ENCODE measurements at places on chromosomes 2 and 18.

DNA sequence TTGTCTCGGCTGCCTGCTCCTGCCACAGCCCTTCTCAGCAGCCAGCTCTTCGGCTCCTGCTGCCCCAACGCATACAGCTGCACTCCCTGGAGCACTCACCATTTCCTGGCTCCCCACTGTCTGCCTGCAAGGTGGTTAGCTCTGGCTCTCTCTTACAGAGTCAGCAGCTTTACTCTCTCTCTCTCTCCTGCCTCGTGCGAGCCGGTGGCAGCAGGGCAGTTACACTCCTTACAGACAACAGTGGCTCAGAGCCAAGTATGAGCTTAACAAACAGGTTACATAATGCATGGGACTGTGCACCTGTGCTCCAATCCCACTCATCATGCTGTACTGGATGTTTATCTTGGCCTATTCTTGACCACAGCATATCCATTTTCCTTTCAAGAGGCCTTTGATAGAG, 47.4 kb upstream of the DNAJC10 start:
- no peak for DNase-seq

GRCh38 chr18:56436651-56437050, 201.7 kb downstream of the TXNL1 start:
- DNase-seq = no peak

DNA sequence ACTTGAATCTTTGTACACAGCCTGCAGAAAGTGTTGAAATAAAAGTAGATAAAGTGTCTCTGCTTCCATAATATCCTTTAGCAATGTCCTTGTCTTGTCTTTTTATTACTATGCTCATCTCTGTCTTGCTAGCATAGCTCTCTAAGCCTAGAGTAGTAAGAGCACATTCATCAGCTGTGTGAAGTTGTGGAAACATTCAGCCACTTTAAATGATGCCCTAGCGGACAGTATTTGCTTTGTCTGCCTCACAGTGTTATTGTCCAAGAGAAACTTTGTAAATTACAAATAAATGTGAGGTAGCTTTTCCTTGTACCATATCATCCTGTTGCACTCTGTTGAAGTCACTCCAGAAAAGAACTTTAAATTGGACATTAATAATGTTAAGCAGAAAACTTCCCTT, 60.3 kb upstream of the TTC21B start:
- DNase-seq = no peak

DNA sequence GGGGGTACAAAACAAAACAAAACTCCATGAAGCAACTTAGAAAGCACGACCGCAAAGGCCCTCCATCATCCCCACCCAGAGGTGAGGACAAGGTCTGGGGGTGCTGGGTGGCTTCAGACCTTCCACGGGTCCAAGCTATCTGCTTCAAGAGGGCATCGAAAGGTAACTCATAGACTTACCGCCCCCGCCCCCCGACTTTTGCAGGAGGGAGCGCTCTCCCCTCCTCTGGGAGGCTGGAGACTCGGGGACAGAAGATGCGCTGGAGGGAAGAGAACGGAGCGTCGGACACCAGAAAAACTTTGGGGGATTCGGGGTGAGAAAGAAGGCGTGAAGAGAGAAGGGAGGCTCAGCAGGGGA, 300 bp upstream of the STON1 start:
- peak; percentile 33 for DNase-seq

DNA sequence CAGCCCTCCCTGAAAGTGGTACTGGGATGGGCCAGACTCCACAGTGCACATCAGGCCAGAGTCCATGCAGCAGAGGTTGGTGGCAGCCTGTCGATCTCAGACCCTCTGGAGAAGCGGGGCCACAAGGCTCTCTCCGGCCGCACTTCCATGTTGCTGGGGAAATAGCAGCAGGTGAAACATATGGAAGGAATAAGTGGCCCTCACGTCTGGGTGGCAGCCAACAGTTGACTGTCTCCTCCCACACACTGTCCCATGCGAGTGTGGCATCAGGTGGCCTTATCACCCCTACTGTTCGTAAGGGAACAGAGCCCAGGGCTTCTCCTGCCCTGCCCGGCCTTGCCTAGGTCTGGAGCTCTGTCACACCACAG, 58.1 kb upstream of the FOSL2 start:
- no peak for DNase-seq

GRCh38 chr2:227834423-227834822, 20.8 kb downstream of the CCL20 start:
- no peak for DNase-seq

DNA sequence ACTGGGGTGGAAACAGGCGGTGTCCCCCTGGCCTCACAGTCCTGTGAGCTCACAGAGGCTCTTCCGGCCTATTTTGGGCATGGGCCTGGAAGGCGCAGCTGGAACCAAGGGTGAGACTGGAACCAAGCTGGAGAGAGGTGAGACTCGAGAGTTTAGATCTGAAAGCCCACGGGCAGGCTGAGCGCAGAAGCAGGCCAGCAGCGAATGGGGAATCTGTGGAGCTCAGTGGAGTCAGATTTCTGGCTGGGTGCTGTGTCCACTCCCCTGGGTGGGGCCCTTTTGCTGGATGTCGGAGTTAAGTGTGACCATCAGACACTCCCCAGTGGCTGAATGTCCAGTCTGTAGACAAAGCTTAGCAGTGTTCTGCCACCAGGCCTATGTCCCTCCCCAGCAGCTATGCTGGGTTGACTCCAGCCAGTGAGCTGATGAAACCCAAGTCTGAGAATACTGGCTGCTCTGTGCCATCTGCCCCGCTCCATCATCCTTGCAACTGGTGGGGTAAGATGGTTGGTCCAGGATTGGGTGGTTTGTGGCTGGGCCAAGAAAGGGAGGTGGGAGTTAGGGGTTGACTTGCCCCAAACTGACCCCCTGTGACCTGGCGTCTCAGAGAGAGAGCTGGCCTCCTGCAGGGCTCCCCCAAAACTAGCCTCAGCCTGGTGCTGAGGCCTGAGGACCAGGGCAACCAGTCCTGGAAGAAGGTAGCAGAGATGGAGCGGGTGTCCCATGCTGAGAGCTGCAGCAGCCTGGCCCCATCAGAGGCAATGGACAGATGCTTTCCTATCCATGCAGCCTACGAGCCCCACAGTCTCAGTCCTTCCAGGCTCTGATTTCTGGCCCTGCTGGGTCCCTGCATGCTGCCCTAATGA, 34.4 kb downstream of the CYP26B1 start:
- DNase-seq = no peak

GRCh38 chr18:27793013-27793785, 383.7 kb downstream of the CDH2 start:
- no peak for DNase-seq

GRCh38 chr18:35682281-35682867, 100.8 kb downstream of the GALNT1 start:
- no peak for DNase-seq

- no peak for DNase-seq
These were observed 978.3 kb downstream of the BCL11A start for GRCh38 chr2:59575191-59575590.

DNA sequence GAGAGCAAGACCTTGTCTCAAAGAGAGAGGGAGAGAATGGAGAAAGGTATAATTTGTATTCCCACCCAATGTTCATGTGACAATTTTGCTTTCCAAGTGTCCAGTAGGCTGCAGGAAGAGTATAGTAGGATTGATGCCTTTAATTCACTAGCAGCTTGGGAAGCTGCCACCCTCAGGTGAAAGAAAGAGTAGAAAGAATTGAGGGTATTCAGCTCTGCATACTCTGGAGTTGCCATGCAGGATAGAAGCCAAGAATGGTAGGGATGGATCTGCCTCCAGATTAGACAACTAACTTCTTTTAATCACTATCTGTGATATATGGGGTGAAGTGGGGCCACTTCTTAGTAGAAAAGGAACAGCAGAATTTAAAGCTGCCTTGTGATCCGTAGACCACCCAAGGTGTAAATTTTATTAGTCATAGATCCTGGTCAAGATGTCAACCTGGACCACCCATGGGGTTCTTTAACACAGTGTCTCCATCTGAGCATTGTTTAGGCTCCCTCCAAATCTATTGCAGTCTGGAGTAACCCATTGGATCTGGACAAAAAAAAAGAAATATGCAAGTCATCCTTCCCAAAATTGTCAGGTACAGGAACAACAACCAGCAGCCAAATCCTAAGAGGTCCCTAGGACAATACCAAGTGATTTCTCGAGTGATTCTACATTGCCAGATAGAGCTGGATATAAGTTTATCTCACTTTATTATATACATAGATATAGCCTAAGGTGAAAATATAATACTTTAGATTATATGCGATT, 33.1 kb upstream of the DTNA start:
- no peak for DNase-seq

DNA sequence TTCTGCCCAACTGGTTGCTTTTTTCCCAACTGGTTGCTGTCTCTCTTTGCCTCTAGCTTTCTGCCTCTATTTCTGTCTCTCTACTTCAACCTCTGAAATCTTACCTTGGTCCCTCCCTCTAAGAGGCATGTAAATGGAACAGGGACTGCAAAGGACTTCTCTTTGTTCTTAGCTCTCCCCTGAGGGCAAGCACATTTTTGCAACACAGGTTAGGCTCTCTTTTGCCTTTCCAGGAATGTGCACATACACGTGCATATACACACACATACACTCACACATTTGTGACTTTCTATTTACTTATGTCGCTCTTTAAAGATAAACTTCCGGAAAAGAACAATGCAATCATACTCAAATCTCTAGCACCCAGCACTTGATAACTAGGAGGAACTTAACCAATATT, 262.6 kb upstream of the DDX18 start:
- DNase-seq = no peak

GRCh38 chr2:105595536-105595935, 149.2 kb upstream of the NCK2 start:
- DNase-seq = no peak

- no peak for DNase-seq
These were observed 7.7 kb upstream of the ALPI start for GRCh38 chr2:232448304-232448690.

GRCh38 chr2:68862889-68863288, 8.3 kb downstream of the BMP10 start:
- DNase-seq = no peak

GRCh38 chr2:128374711-128375413, 56.2 kb upstream of the HS6ST1 start:
- DNase-seq = peak; percentile 11

GRCh38 chr2:67950919-67951318, 111.9 kb downstream of the C1D start:
- no peak for DNase-seq

DNA sequence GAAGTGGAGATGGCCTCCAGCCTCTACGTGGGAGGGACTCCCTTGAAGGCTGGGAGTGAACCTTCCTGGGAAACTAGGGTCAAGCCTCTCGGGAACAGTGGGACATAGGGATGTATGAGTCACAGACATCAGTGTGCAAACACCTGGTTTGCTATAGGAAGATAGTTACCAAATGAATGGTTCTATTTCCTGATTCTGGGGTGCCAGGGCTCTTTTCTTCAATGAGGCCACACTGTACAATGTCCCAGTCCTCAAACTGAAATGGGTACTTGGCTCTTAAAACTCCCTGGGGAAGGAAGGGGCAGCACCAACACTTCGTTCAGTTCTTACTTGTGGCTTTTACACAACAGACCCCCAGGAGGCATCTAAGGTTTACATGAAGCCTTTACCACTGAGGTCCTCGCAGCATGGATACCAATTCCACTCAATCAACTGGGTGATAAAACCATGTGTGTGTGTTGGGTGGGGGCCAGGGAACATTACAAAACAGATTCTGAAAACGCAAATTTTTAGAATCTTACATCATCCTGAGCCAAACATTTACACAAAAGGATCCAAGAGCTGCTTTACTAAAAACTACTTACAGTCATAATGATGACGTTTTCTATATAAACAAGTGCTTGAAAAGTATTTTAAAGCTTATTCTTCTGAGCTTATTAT, 10.4 kb downstream of the ERFE start:
- DNase-seq = no peak

GRCh38 chr2:227608561-227609338, 5.9 kb downstream of the SCYGR3 start:
- DNase-seq = peak; percentile 30

DNA sequence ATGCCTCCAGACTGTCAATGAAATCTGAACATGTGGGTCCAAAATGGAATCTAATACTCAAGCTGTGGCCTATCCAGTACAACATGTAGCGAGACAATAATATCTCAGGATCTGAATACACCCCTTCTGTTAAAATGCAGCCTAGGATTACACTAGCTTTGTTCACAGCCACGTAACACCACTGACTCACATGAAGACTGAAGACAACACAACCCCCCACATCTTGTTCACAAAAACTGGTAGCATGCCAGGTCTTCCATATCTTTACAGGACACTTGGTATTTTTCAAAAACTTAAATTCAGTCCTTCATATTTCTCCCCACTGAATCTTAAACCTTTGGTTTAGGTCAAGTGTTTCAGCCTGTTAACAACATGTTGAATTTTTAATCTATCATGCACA, 84.2 kb downstream of the SLC8A1 start:
- DNase-seq = no peak

DNA sequence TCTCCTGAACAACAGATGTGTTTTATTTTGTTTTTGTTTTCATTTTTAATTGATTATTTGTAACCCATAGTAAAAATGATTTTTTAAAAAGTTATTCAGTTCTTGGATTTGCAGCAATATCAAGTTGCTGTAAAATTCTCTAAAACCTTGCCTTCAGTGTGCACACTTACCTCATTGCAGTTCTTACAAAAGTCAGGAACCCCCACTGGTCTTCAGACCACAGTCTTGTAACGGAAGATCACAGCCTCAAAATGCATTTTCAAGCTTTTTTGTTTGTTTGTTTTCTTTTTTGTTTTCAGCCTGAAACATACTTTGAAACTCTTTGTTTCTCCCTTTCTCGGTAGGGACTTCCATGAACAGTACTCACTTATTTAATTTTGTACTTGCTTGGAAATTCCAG, 1012.8 kb upstream of the GYPC start:
- no peak for DNase-seq

GRCh38 chr2:160299540-160299939, 99.5 kb upstream of the ITGB6 start:
- DNase-seq = no peak

- no peak for DNase-seq
These were observed 19.5 kb upstream of the YWHAQ start for GRCh38 chr2:9650119-9650821.

DNA sequence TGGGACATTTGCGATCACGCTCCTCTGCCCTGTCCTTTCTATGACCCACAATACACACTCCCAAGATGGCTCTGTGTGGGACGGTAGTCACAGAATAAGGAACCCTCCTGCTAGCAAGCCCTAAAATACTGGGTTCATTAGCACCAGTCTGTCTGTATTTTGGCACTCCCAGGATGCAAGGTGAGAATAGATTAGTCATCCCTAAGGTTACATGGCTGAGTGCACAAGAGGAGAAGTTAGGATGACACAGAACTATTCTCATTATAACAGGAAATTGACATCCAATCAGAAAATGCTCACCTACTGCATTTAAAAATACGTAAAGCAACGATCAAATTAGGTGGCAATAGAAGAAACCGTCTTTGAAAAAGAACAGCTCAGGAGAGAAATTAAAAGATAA, 590.2 kb downstream of the EPHA4 start:
- DNase-seq = no peak

GRCh38 chr2:35174845-35175244, 1180.7 kb upstream of the CRIM1 start:
- DNase-seq = no peak

GRCh38 chr2:231769170-231770136, 11.6 kb downstream of the PDE6D start:
- no peak for DNase-seq

Measured in activated naive CD8-positive, alpha-beta T cell treated with anti-CD3 and anti-CD28 coated beads, Interleukin-2, amount 10 ng/mL, durations not matched to agents 7 days and 5 days (primary cell).